ENCODE measurements at places on chromosomes 4 and X.

- peak; percentile 96 for DNase-seq
Measured at GRCh38 chr4:55183926-55184599, 58.7 kb upstream of the KDR start.

DNA sequence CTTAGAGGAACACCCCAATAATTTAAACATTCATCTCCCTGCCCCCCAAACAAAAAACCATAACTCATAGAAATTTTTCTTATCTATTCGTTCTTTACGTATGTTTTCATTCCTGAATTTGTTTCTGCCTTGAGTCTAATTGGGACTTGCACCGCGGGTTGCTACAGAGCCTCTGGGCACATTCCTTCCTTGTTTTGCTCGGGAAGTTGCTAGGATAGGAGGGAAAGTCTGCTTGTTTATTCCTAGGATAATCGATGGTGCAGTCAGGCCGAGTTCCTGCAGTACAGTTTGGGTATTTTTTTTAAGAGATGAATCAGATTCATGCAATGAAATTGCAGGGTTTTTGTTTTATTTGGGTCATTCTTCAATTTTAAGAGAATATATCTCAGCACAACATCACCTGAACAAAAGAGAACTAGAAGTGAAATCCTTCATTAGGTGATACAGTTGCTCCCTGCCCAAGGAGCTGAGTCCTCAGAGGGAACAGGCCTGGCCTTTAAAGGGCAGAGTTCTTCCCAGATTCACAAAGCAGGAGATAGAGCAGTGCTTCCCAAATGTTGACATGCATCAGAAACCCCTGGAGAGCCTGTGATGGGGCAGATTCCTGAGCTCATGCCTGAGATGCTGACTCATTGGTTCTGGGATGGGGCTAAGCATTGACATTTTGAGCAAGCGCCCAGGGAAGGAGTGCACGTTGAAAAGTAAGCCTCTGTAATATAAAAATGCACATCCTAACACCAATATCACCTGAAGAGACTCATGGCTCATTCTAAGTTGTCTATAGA is 114.9 kb upstream of the FAM9B start:
- DNase-seq, result peak; percentile 72

- DNase-seq, result no peak
Measured at GRCh38 chr4:52984462-52984881, 122.4 kb downstream of the RASL11B start.

- peak; percentile 19 for DNase-seq
Measured at GRCh38 chrX:46686003-46686645, 72.8 kb downstream of the SLC9A7 start.

GRCh38 chr4:25879587-25879986 is 16.8 kb upstream of the SEL1L3 start:
- DNase-seq, result no peak

Data from astrocyte of the spinal cord (primary cell).